ENCODE measurements at places on chromosomes 3 and 15. TPM values are rescaled to one million over a fixed set of nuclear protein-coding genes. Genes with fewer than 3 reads are reported as not detected.

The PFKFB4 gene
- total RNA-seq = 9.8 TPM

The CERS3 gene
- not detected for total RNA-seq

The LMAN1L gene
- not detected for total RNA-seq

The MCF2L2 gene
- total RNA-seq = 1.6 TPM

The EBLN2 gene
- 4.0 TPM for total RNA-seq

The HTR3E gene
- total RNA-seq = not detected

The ADPRH gene
- total RNA-seq = 26.0 TPM

The PLCB2 gene
- 33.8 TPM for total RNA-seq

The CORO2B gene
- 0.27 TPM for total RNA-seq

The CASR gene
- total RNA-seq = 0.13 TPM

The SLC9A9 gene
- 8.8 TPM for total RNA-seq

The WDR93 gene
- total RNA-seq = not detected

The PLA2G4E gene
- total RNA-seq = 0.05 TPM

The CCDC12 gene
- total RNA-seq = 65.9 TPM

The MST1R gene
- total RNA-seq = 2.3 TPM

The RNU6-1 gene
- not detected for total RNA-seq

The DNAH12 gene
- 0.19 TPM for total RNA-seq

The NRROS gene
- total RNA-seq = 44.0 TPM

The RUBCN gene
- total RNA-seq = 74.8 TPM

The CELSR3 gene
- total RNA-seq = 1.6 TPM

The C3orf22 gene
- not detected for total RNA-seq

The RHO gene
- not detected for total RNA-seq

The CGNL1 gene
- total RNA-seq = 0.10 TPM
